ENCODE measurements at places on chromosomes 13 and 19. TPM values are rescaled to one million over a fixed set of nuclear protein-coding genes. Genes with fewer than 3 reads are reported as not detected.

PEAK3 gene
- total RNA-seq: 0.09 TPM

TEKTIP1 gene
- total RNA-seq: not detected

SYNE4 gene
- total RNA-seq: not detected

SPTBN4 gene
- total RNA-seq: 0.47 TPM

WTIP gene
- 28.7 TPM for total RNA-seq

RAB3A gene
- 2.2 TPM for total RNA-seq

EDNRB gene
- total RNA-seq: 2.6 TPM

RPL13A gene
- 5,980 TPM for total RNA-seq

SLC17A7 gene
- not detected for total RNA-seq

S1PR5 gene
- 1.1 TPM for total RNA-seq

PSG7 gene
- total RNA-seq: not detected

FUT1 gene
- total RNA-seq: 1.8 TPM

MEF2B gene
- not detected for total RNA-seq

PLIN5 gene
- total RNA-seq: not detected

TSHZ3 gene
- total RNA-seq: 8.4 TPM

All from pericardium fibroblast (primary cell).